ENCODE measurements at places on chromosomes 2 and 18.

DNA sequence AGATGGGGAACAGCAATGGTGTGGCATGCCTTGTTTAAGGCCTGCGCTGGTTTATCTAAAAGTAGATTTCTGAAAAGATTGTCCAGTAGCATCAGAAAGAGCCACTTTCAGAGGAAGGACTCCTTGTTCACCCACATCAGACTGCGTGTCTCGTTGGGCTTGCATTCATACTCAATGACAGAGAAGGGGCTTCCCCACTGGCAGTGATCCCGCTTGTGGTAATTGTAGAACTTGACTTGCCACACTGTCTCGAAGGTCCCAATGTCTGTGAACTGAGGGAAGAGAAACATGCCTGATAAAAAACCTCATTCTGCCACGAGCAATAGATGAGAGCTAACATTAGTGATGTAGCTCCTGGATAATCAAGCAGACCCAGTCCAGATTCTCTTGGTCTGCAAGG lies 26.0 kb downstream of the CNRIP1 start:
- DNase-seq, result no peak

GRCh38 chr2:691821-692761 lies 14.9 kb upstream of the TMEM18 start:
- DNase-seq, result no peak

DNA sequence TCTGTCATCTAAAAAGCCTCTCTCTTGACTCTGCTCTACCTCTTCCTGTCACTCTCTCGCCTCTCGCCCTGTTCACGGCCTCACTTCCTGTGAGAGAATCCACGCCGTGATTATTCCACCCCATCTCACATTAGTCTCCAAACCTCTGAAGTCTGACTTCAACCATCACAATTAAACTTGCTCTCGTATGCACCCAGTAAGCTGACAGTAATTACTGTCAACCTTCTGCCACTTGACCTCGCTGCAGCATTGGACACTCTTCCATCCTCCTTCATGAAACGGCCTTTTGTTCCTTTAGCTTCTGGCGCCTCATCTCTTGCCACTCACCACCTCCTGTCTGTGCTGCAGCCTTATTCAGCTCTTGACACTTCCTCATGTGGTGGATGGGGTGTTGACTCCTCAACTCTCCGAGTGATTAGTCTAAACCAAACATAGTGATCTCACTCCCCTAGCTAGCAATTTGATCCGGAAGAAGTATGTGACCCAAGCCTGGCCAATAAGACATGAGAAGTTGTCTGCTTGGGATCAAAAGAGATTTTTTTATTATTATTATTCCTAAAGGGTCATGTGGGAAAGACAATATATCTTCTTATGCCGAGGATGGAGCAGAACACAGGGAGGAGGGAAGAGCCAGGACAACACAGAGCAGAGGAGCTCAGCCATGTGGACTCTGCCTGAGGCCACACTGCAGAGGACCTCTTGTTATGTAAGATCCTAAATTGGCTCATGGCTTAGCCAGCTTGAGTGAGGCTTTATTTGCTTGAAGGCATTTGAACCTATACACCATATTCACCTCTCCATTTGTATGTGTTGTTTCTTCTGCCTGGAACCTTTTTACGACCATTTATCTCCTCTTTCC lies 38.4 kb upstream of the MYO1B start:
- DNase-seq, result no peak

GRCh38 chr2:17813742-17814473 lies 2.4 kb upstream of the MSGN1 start:
- DNase-seq, result peak; percentile 99

DNA sequence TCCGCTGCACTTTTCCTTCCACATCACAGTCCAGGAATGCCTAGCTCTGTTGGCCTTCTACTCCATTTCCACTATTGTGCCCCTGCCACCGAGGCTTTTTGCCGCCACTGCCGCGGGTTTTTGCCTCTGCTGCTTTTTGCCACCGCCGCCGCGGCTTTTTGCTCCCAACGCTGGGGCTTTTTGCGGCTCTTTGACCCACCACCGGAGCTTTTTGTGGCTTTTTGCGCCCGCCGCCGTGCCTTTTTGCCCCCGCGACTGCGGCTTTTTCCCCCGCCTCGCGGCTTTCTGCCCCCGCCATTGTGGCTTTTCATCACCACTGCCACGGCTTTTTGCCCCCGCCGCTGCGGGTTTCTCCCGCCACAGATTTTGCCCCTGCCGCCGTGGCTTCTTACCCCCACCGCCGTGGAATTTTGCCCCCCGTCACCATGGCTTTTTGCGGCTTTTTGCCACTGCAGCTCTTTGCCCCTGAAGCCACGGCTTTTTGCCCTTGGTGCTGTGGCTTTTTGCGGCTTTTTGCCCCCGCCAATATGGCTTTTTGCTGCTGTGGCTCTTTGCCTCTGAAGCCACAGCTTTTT lies 2798.7 kb upstream of the TEKT4 start:
- DNase-seq, result no peak

- peak; percentile 78 for DNase-seq
Observed at GRCh38 chr2:185219981-185220380, 518.6 kb upstream of the FSIP2 start.

DNA sequence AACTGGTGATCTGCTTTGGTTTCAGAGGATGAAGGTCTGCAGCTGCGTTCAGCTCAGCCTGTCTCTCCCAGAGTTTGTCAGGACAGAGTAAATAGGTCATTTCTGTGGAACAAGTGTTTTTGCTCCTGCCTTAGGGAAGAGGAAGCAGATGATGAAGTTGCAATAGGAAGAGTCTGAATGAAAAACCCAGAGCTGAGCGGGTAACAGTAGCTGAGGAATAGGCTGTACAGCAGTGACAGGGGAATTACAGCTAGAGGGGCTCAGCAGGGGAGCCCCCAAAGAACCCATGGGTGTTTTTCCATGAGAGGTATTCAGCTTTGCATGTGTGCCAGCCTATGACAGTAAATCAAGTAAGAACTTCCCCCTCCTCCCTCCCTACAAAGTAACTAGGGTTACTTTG lies 10.3 kb upstream of the CYBRD1 start:
- DNase-seq, result no peak

DNA sequence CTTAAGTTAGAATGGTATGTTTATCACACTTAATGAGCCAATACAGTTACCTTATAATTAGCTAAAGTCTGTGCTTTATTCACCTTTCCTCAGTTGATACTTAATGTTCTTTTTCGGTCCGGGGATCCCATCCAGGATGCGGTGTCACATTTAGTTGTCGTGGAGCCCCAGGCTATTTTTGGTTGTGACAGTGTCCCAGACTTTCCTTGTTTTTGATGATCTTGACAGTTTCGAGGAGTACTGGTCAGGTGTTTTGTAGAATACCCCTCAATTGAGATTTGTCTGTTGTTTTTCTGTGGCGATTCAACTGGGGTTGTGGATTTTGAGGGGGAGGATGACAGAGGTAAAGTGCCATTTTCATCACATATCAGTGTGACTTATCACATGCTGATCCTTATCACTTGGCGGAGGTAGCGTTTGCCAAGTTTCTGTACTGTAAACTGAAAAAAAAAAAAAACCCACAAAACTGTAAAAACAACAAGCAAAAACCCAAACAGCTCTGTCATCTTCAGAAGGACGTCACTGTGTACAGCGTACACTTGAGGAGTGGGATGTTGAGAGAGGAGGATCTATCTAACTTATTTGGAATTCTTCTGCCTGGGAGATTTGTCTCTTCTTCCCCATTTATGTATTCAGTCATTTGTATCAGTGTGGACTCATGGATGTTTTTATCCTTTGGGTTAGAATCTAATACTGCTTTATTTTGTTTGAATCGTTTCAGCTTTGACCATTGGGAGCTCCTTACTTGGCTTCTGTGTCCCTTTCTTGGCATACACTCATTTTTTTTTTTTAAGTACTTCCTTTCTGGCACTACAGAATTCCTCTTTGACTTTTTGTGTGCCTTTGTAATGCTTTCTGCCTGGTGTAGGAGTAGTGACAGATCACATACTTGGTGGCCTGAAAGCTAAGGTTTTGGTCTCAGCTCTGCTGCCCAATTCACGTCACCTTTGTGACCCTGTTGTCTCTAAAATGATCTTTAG lies 68.1 kb downstream of the FMNL2 start:
- no peak for DNase-seq

All from NCI-H2171 (cell line).